Mammary microvascular endothelial cell (primary cell): ENCODE measurements at places on chromosomes 3 and 15. TPM values are rescaled to one million over a fixed set of nuclear protein-coding genes. Genes with fewer than 3 reads are reported as not detected.

ACOX2 gene
- total RNA-seq, result not detected in 2 replicates

RBP2 gene
- total RNA-seq, result not detected in 2 replicates

TMC3 gene
- not detected in 2 replicates for total RNA-seq

TTLL13 gene
- 0.20 TPM in 1 of 2 replicates, not detected in the other for total RNA-seq

REC114 gene
- total RNA-seq, result not detected in 2 replicates

SLC28A2 gene
- total RNA-seq, result not detected in 2 replicates

TMEM43 gene
- total RNA-seq, result 88.2 and 93.1 TPM in 2 replicates

CHRNA5 gene
- total RNA-seq, result 3.9 and 7.2 TPM in 2 replicates

RETNLB gene
- not detected in 2 replicates for total RNA-seq

PLSCR4 gene
- total RNA-seq, result 43.8 and 45.5 TPM in 2 replicates

TRIM71 gene
- total RNA-seq, result not detected in 2 replicates

KCNAB1 gene
- total RNA-seq, result 0.20 and 0.53 TPM in 2 replicates

PLA2G4E gene
- not detected in 2 replicates for total RNA-seq

TRA2B gene
- total RNA-seq, result 120 and 145 TPM in 2 replicates

TNNC1 gene
- total RNA-seq, result not detected in 2 replicates

DZIP1L gene
- 4.9 and 7.0 TPM in 2 replicates for total RNA-seq

MASP1 gene
- total RNA-seq, result 0.13 TPM in 1 of 2 replicates, not detected in the other

ANKRD63 gene
- total RNA-seq, result not detected in 2 replicates

CPA3 gene
- 0.33 and 2.3 TPM in 2 replicates for total RNA-seq

CYP1A2 gene
- total RNA-seq, result not detected in 2 replicates

ANKRD34C gene
- total RNA-seq, result not detected in 2 replicates

VEPH1 gene
- 138 and 149 TPM in 2 replicates for total RNA-seq

MDFIC2 gene
- not detected in 2 replicates for total RNA-seq

BTBD1 gene
- total RNA-seq, result 93.1 and 97.9 TPM in 2 replicates

PGBD4 gene
- 0.53 and 0.98 TPM in 2 replicates for total RNA-seq

OR5K2 gene
- not detected in 2 replicates for total RNA-seq

AGBL1 gene
- total RNA-seq, result not detected in 2 replicates

FAM107A gene
- total RNA-seq, result 83.0 and 85.8 TPM in 2 replicates

PLCD1 gene
- total RNA-seq, result 11.5 and 12.6 TPM in 2 replicates

CPN2 gene
- total RNA-seq, result not detected in 2 replicates

PTH1R gene
- total RNA-seq, result not detected in 2 replicates

COL6A5 gene
- not detected in 2 replicates for total RNA-seq

MCTP2 gene
- total RNA-seq, result 0.54 and 0.67 TPM in 2 replicates
